ENCODE measurements at places on chromosomes 4 and X.
A peak's percentile ranks its signal among the peaks of the same experiment; 100 is the strongest.

DNA sequence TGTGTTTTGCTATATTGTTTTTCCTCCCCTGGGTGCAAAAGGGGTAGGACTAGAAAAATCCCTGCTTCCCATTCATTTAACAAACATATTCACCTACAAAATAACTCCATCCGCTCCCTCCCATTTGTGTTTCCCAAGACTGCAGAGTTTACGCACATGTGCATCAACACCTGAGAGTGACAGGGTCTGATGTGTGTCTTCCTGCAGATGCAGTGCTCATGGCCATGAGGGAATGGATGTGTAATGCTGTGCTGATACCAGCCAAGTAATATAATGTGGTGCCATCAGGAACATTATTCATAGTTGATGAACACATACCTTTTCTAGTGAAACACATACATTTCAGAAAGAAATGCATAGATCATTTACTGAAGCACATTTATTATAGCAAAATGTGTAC is 83.2 kb downstream of the CXXC4 start:
- H3K4me1 ChIP-seq: no peaks in the 10 kb centered on the region
- DNase-seq: no peak
- no peaks in the 10 kb centered on the region for H3K36me3 ChIP-seq
- no peaks in the 10 kb centered on the region for H3K27me3 ChIP-seq
- no peak overlapping the region for H3K27ac ChIP-seq

- no peak for DNase-seq
- H3K36me3 ChIP-seq: no peaks in the 10 kb centered on the region
- H3K4me3 ChIP-seq: no peak overlapping the region
Observed at GRCh38 chr4:7500404-7500803, 65.7 kb upstream of the PSAPL1 start.

- H3K4me1 ChIP-seq: no peaks in the 10 kb centered on the region
- H3K36me3 ChIP-seq: no peaks in the 10 kb centered on the region
- no peak for DNase-seq
- no peak overlapping the region for H3K4me3 ChIP-seq
- no peaks in the 10 kb centered on the region for H3K27me3 ChIP-seq
Observed at GRCh38 chrX:18410038-18410437, 15.4 kb upstream of the CDKL5 start.

- H3K36me3 ChIP-seq: peaks cover 20% of the 10 kb centered on the region
- peaks cover 47% of the 10 kb centered on the region for H3K4me1 ChIP-seq
- H3K4me3 ChIP-seq: no peak overlapping the region
- no peak for DNase-seq
Observed at GRCh38 chr4:2750719-2751605, 5.2 kb downstream of the TNIP2 start.

DNA sequence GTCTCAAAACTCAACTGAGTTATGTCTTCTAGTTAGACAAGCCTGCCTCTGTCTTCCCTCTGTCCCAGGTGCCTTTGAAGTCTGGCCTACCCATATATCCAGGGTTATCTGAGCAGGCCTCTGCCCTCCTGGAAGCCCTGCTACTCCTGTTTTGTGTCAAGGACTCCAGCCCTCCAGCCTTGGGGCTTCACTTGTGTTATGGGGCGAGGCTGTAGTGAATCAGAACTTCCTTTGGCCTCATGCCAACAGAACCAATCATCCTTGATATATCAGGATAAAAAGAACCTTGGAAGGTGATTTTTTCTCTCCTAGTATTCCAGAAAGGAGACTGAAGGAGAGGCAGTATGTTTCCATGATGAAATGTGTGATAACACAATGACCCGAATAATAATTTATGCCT is 8.9 kb upstream of the ADGRG4 start:
- no peak overlapping the region for H3K27ac ChIP-seq
- H3K4me3 ChIP-seq: no peak overlapping the region
- no peaks in the 10 kb centered on the region for H3K36me3 ChIP-seq
- DNase-seq: no peak
- H3K4me1 ChIP-seq: no peaks in the 10 kb centered on the region

DNA sequence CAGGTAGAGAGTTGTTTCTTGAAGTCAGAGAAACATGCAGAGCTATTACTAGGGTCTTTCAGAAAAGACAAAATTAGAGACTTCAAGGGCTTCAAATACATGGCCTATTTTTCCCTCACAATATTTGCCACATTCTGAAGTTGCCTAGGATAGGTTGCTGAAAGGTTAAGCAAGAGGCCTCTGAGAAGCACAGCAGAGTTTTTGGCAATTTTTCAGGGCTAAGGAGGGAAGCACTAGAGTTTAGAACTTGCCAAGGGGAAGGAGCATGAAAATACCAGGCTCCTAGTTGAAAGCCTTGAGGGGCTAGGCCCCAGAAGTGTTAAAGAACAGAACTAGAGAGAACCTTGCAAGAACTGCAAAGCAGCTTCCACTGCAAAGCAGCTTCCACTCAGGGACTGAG is 86.4 kb downstream of the ANAPC10 start:
- H3K4me3 ChIP-seq: no peak overlapping the region
- H3K36me3 ChIP-seq: no peaks in the 10 kb centered on the region
- no peaks in the 10 kb centered on the region for H3K4me1 ChIP-seq

GRCh38 chr4:136855886-136856285 is 676.4 kb downstream of the PCDH18 start:
- no peaks in the 10 kb centered on the region for H3K27me3 ChIP-seq
- H3K4me3 ChIP-seq: no peak overlapping the region
- H3K36me3 ChIP-seq: no peaks in the 10 kb centered on the region
- no peaks in the 10 kb centered on the region for H3K4me1 ChIP-seq
- DNase-seq: no peak

DNA sequence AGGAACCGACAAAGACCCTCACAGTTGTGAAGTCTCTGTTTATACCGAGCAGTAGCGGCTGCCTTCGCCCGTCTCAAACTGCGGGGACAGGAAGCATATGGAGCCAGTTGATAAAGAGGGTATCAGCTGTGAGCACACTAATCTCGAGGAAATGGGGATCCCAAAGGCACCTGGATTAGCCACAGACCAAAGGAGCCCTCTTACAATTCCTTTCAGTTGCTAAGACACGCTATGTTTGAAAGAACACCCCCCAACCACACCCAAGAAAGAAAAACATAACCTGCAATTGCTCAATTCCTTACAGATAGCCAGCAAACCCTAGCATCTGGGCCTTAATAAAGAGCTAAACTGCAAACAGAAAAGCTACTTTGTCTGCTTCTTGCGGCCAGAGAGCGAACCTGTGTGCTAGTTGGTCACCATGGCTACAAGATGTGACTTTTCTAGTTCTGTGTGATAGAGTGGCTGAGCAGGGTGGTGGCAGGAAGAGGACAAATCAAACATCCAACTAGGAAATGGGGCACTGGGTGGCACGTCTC is 23.3 kb upstream of the CHRNA9 start:
- H3K4me3 ChIP-seq: no peak overlapping the region
- peak overlapping the region; percentile 77 for H3K27ac ChIP-seq
- no peaks in the 10 kb centered on the region for H3K27me3 ChIP-seq
- peaks cover 64% of the 10 kb centered on the region for H3K4me1 ChIP-seq
- peak; percentile 53 for DNase-seq

- no peaks in the 10 kb centered on the region for H3K4me1 ChIP-seq
- no peak for DNase-seq
- no peaks in the 10 kb centered on the region for H3K36me3 ChIP-seq
- H3K27me3 ChIP-seq: no peaks in the 10 kb centered on the region
Observed at GRCh38 chrX:69616457-69617203, 717 bp downstream of the EDA start.

GRCh38 chr4:185813133-185813532 is 1.1 kb upstream of the SORBS2 start:
- no peaks in the 10 kb centered on the region for H3K36me3 ChIP-seq
- peaks cover 15% of the 10 kb centered on the region for H3K4me1 ChIP-seq
- no peak overlapping the region for H3K27ac ChIP-seq
- no peak overlapping the region for H3K4me3 ChIP-seq

GRCh38 chr4:173091958-173092357 is 76.7 kb upstream of the GALNT7 start:
- no peak overlapping the region for H3K27ac ChIP-seq
- H3K4me3 ChIP-seq: no peak overlapping the region
- H3K27me3 ChIP-seq: no peaks in the 10 kb centered on the region
- peaks cover 28% of the 10 kb centered on the region for H3K4me1 ChIP-seq
- no peak for DNase-seq

GRCh38 chr4:188975271-188975670 is 836.0 kb downstream of the TRIML1 start:
- H3K4me3 ChIP-seq: peak overlapping the region; percentile 40
- peaks cover 58% of the 10 kb centered on the region for H3K4me1 ChIP-seq
- peak; percentile 65 for DNase-seq
- H3K36me3 ChIP-seq: no peaks in the 10 kb centered on the region

- no peak overlapping the region for H3K27ac ChIP-seq
- no peak overlapping the region for H3K4me3 ChIP-seq
- peaks cover 4% of the 10 kb centered on the region for H3K4me1 ChIP-seq
- no peaks in the 10 kb centered on the region for H3K27me3 ChIP-seq
- no peak for DNase-seq
Observed at GRCh38 chrX:136067097-136067496, 80.2 kb upstream of the FHL1 start.

DNA sequence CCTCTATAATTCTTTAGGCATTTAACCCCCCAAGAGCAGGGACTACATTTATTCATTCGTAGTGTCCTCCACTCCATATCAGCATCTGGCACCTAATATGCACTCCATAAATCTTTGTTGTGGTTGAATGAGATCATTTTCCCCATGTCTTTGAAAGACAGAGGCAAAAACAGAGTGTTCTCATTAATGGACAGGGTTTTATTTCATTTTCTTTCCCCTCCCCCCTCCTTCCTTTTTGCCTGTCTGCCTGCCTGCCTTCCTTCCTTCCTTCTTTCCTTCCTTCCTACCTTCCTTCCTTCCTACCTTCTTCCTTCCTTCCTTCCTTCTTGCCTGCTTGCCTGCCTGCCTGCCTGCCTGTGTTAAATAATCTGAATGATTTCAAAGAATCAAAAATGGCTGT is 83.2 kb downstream of the SHROOM3 start:
- H3K4me3 ChIP-seq: no peak overlapping the region
- no peaks in the 10 kb centered on the region for H3K36me3 ChIP-seq
- no peak for DNase-seq
- H3K4me1 ChIP-seq: no peaks in the 10 kb centered on the region
- H3K27me3 ChIP-seq: no peaks in the 10 kb centered on the region

DNA sequence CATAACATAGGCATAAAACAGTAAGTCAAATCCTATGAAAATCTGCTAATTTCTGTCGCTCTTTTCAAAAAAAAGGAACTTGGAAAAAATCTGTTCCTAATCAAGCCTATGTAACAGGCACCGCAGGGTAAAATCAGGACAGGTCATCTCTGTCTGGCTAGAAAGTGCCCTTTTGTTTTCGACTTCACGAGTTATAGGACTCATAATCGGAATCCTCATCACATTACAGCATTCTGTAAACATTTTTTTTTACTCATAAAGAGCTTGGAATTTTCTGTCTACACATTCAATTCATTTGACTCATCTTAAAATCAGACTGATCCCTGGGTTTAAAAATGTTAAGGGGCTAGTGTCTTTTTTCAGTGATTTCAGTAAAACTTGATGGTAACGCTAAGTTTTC is 181.7 kb upstream of the TBC1D9 start:
- H3K4me3 ChIP-seq: no peak overlapping the region
- no peaks in the 10 kb centered on the region for H3K27me3 ChIP-seq
- DNase-seq: no peak
- no peaks in the 10 kb centered on the region for H3K4me1 ChIP-seq
- H3K27ac ChIP-seq: no peak overlapping the region

- H3K4me1 ChIP-seq: peaks cover 37% of the 10 kb centered on the region
- H3K27me3 ChIP-seq: no peaks in the 10 kb centered on the region
- peak overlapping the region; percentile 88 for H3K27ac ChIP-seq
- H3K4me3 ChIP-seq: no peak overlapping the region
- H3K36me3 ChIP-seq: no peaks in the 10 kb centered on the region
Observed at GRCh38 chr4:129233691-129234090, 137.7 kb downstream of the C4orf33 start.

DNA sequence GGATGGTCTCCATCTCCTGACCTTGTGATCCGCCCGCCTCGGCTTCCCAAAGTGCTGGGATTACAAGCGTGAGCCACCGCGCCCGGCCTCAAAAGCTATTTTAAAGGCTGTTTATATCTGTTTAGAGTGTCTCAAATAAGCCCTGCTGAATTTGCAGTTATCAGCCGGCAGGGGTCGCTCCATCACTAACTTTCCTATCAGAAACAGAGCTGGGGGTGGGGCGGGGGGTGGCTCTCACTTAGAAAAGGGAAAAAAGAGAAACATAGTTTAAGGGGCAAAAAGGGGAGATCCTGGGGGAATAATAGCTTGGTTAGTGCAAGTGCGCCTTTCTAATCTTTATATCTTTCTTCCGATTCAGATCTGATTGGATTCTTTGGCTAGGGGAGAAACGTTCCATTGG is 450.7 kb downstream of the UBE2NL start:
- H3K4me3 ChIP-seq: no peak overlapping the region
- no peaks in the 10 kb centered on the region for H3K36me3 ChIP-seq
- no peaks in the 10 kb centered on the region for H3K27me3 ChIP-seq
- H3K27ac ChIP-seq: no peak overlapping the region
- peak; percentile 68 for DNase-seq

- H3K36me3 ChIP-seq: no peaks in the 10 kb centered on the region
- H3K27ac ChIP-seq: no peak within 1 kb of the TSS
- H3K27me3 ChIP-seq: no peaks in the 10 kb centered on the region
- H3K4me1 ChIP-seq: no peaks in the 10 kb centered on the region
Observed at GRCh38 chrX:134236626-134237614, at the start of gene CCDC160. CCDC160 (plus strand) TSS chrX:134237182; CDS start chrX:134244801, 7,619 bp downstream.

- peaks cover 20% of the 10 kb centered on the region for H3K4me1 ChIP-seq
- no peaks in the 10 kb centered on the region for H3K27me3 ChIP-seq
- H3K27ac ChIP-seq: peak overlapping the region; percentile 16
- H3K36me3 ChIP-seq: no peaks in the 10 kb centered on the region
Observed at GRCh38 chr4:100165809-100166208, 24.5 kb downstream of the DDIT4L start.

DNA sequence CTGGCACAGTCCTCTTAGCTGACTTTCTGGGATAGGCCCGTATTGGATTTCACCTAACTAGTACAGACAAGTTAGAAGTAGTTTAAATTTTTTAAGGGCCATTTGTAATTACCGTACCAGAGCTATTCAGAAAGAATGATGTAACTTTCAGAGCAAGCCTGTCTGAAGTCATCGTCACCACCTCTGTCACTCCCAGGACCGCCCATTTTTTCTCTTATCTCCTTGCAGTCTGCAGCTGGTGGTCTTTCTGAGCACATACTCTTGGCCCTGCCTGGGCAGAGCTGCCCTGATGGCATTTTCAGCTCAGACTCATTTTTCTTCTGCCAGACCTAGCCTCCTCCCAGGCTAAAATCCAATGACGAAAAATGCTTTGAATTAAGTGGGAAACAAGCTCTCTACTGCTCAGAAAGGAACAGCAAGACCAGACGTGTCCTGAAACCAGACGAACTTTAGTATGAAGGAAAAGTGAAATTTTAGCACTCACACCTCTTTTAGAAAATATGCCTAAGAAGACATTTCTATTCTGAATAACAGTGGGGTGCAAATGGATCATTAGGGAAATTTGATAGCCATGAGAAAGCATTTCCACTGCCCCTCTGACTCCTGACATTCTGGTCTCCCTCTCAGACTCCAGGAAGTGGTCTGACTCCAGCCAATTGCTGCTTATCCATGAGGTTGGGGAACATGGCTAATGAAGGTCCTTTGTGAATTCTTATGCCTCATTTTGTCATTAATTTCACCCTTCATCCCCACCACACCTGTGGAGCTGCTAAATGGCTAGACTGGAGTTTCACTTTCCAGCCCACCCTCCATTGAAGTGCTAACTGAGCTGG is 162.4 kb upstream of the GYPA start:
- DNase-seq: no peak
- no peaks in the 10 kb centered on the region for H3K36me3 ChIP-seq
- 0 out of 2 replicates have a peak, but pooled peaks cover 3% of the 10 kb centered on the region for H3K27me3 ChIP-seq
- H3K4me3 ChIP-seq: no peak overlapping the region
- H3K27ac ChIP-seq: no peak overlapping the region

GRCh38 chrX:134880866-134881265 is 109.9 kb upstream of the SMIM10 start:
- H3K27me3 ChIP-seq: no peaks in the 10 kb centered on the region
- no peak for DNase-seq
- H3K4me3 ChIP-seq: no peak overlapping the region
- no peaks in the 10 kb centered on the region for H3K36me3 ChIP-seq
- no peak overlapping the region for H3K27ac ChIP-seq
